ENCODE measurements at places on chromosomes 6 and 20. TPM values are rescaled to one million over a fixed set of nuclear protein-coding genes. Genes with fewer than 3 reads are reported as not detected.

DNA sequence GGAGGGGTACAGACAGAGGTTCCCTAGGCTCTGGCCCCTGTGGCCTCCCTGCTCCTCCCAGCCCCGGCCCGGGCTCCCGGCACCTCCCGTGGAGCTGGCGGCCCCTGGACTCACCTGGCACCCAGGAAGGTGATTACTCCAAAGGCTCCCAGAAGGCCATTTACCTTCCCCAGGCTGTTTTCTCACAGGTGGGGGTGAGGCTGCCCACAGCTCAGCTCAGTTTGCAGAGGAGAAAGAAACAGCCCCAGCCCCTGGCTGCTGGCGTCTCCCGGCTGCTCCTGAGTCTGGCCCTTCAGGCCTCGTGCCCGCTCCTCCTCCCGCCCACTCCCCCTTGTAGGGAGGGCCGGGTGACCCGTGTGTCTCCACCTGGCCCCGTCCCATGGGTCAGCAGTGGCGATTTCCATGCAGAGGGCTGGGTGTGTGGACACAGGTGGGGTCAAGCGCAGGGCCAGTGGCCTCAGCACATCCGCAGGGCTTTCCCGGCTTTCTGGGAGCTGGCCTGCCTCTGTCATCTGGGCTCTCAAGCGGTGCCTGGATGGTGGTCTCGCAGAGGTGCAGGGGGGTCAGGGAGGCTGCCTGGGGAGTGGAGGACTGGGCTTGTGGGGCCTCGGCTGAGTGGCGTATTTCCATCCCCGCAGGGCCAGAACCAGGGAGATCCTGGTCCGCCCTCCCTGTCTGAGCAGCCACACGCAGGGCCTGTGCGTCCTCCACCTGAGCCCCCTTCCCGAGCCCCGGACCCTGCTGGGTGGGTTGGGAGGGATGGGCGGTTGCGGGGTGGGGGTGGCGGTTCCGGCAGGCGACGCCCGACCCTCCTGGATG is 20.2 kb upstream of the GATA5 start:
- no peak for DNase-seq

Gene MAS1
- not detected for total RNA-seq

DNA sequence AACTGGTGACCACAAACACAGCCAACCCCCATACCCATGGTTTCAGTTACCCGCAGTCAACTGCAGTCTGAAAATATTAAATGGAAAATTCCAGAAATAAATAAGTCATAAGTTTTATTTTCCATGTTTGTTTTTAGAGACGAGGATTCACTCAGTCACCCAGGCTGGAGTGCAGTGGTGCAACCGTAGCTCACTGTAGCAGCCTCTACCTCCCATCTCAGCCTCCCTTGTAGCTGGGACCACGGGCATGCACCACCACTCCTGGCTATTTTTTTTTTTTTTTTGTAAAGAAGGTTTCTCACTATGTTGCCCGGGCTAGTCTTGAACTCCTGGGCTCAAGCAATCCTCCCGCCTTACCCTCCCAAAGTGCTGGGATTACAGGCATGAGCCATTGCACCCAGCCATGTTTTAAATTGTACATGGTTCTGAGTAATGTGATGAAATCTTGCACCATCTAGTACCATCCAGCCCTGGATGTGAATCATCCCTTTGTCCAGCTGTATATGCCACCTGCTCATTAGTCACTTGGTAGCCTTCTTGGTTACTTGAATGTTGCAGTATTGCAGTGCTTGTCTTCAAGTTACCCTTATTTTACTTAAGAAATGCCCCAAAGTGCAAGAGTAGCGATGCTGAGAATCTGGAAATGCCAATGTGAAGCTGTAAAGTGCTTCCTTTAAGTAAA is 14.5 kb downstream of the CSNK2A1 start:
- no peak for DNase-seq

DNA sequence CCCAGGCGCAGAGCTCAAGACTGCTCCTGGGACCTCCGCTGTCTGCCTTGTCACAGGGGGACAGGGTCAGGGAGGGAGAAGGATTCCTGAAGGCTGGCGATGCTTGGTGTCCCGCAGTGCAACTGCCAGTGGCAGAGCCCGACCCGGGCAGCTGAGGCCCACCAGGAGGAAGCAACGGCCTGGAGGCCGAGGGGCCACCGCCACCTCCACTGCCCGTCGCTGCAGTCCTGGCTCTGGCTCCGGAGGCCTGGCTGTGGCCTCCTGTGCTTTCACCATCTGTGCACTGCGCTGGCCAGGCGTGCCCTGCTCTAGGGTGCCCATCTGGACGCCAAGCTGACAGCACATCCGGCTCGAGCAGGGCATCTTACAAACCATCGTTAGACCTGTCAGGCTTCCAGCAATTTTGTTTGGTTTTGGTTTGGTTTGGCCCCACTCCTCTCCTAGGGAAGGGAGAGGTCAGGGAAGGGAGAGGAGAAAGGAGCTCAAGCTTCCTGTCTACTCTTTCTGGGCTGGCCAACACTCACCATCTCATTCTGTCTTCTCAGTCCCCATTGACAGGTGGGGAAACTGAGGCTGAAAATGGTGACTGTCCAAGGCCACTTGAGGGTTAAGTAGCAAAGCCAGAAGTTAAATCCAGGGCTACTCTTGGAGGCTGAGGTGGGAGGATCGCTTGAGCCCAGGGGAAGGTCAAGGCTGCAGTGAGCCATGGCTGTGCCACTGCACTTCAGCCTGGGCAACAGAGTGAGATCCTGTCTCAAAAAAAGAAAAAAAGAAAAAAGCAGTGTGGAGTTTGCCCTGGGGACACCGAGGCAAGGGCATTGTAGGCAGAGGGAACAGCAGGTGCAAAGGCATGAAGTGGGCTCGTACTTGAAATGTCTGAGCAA is 37.7 kb upstream of the NOL4L start:
- DNase-seq = no peak

DNA sequence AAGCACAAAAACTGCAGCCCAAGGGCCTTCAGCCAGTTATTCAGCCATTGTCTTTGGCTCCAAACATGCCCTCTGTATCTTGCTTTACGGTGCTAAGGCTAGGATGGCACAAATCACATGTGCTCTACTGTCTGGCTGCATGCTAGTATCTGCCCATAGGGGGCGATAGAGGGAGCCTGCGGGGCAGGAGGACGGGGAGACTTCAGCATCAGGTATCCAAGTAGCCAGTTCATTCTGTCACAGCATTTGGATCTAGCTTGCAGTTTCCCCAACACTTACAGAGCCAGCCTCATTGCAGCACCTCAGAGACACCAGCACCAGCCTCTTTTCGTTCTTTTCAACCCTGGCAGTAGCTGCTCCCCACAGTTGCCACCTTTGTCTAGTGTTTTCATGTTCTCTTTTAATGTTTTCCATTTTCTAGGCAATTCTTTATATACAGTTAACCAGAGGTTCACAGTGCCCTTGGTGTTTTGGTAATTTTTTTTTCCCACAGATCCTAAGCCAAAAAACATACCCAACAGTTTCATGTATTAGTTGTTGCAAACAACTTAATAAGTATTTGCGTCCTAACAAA is 705.9 kb downstream of the PTPRT start:
- peak; percentile 28 for DNase-seq

DNA sequence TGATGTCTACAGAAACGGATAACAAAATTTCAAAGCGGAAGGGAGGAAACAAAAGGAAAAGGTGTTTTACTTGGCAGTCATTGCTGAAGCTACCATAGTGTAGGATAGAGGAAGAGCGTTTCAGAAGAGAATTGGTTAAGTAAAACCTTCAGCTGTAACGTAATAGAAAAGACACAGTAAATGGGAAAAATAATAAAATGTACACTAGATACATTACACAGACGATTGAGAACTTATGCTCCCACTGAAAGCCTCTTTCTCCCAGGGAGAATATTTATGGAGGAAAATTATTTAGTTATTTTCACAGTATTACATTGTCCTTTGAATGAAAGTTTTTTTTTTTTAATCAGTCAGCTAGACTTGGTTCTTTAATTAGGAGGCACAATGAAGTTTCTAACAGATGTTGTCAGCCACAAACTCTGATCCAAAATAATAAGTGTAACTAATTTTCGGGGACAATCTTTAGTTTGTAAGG is 90.7 kb upstream of the PRDM1 start:
- no peak for DNase-seq

Gene BTNL2
- total RNA-seq = not detected

DNA sequence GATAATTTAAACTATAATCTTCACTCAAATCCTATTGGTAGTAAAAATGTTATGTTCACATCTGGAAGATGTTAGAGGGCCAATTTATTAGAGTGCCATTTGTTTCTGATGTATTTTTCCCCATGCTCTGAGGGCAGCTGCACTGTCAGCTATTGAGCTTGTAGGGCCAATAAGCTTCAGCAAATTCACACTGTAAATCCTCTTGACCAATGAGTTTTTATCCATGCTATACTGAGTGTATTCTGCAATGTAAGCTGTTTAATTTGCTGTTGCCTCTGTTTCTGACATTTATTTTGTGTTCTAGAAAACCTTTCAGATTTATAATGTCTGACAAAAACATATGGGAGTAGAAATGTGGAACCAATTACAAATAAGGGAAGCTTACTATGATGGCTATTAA is 62.6 kb downstream of the OGFRL1 start:
- no peak for DNase-seq

Gene GLP1R
- total RNA-seq = 4.3 TPM

Gene DSE
- total RNA-seq = 30.3 TPM

DNA sequence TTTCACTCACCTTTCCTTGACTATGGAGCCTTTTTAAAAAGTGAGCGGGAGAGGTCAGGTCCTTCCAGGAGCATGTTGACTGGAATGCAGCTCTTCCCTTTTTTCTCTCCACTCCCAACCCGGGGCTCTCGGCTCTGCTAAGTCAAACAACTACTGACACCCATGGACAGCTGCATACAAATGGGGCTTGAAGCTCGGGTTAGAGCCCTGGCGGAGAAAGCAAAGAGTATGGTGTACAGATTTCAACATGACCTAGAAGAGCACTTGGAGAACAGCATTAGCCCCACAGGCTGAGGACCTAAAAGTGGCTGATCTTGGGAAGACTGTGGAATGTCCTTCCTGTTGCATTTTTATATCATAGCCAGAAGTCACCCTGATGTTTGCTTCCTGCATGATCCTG is 162.0 kb upstream of the STMND1 start:
- no peak for DNase-seq

GRCh38 chr6:43912116-43912577 is 142.1 kb downstream of the VEGFA start:
- DNase-seq = no peak

DNA sequence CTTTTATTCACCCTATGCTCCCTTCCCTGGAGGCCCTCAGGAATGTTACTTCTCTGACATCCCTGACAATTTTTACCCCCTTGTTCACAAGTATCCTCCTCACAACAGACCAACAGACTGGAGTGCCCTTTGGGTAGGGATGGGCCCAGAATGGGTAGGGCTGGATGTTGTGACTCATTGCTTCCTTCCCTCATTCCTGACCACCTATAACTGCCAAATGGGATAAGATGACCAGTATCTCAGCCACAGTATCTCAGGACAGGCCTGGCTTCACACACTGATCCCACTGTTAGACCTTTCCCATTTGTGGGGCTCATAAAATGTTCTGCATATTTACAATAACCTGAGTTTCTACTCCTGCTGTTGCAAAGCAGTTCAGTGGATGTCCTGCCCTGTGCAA is 223.0 kb upstream of the LRFN2 start:
- DNase-seq = no peak

- peak; percentile 28 for DNase-seq
Observed at GRCh38 chr6:150373260-150373701, 4.5 kb downstream of the IYD start.

DNA sequence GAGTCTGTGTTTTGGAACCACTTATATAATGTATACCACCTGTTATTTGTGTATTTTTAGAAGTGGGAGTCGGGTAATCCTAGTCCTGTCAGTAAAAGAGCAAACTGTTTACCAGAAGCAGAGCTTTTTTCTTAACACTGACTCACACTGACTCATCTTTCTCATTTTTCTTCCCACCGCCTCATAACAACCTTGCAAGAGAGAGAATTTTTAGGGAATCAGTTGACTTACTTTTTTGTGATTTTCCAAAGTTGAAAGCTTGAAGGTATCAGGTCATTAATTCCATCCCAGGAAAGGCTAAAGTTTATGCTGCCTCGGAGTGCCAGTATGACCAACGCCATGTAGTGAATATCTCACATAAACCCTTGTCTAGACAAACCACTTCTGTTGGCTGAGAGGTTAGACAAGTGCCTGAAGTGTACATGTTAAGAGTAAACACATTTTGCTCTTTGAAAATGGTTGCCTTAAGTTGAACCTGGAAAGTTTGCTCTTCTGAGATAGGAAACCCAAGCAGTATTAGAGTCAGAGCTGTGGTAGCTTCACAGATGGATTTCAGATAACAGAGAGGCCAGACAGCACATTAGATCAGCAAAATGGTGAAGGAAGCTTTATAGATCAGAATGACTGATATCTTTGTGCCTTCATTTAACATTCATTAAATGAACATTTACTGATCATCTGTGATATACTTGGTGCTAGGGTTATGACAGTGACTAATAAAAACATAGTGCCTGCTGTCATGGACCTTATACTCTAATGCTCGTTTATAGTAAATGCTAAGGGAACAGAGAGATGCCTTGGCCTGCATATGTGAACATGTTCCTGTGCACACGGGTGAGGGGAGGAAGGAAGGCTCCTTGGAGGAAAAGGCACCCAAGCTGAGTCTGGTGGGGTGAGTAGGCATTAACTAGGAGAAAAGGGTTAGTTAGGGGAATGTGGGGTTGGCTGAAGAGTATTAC is 29.1 kb upstream of the PKIG start:
- DNase-seq = no peak

DNA sequence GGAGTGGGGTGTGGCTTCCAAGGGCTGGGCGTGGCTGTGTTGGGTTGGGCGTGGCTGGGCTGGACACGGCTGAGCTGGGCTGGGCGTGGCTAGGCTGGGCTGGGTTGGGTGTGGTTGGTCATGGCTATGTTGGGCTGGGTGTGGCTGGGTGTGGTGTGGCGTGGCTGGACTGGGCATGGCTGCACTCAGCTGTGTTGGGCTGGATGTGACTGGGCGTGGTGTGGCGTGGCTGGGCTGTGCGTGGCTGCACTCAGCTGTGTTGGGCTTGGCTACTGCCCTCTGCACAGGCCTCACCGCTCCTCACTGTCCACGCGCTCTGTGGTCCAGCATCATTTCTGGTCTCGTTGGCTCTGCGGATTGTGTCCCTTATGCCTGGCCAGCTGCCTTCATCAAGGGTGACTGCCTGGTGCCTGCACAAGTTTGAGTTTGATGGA is 43.5 kb upstream of the SLCO4A1 start:
- no peak for DNase-seq

GRCh38 chr6:66896415-66896814 is 1189.4 kb upstream of the EYS start:
- no peak for DNase-seq

GRCh38 chr20:58606184-58606583 is 44.9 kb upstream of the STX16 start:
- no peak for DNase-seq

Gene FOXS1
- 3.1 TPM for total RNA-seq

DNA sequence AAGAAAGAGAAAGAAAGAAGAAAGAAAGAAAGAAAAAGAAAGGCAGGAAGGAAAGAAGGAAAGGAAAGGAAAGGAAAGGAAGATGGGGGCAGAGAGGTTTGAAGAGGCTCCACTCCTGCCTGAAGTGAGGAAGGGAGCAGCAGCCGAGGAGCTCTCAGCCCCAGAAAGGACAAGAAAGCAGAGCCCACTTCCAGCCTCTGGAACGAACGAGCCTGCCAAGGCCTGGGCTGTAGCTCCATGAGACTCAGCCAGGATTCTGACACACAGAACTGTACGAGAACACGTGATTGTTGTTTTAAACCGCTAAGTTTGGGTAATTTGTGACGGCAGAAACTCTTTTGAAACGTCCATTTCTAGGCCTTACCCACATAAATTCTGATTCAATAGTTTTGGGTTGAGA is 69.5 kb downstream of the TTLL2 start:
- no peak for DNase-seq

All from left cardiac atrium (tissue), 4 donors.